ENCODE measurements at places on chromosomes 7 and 10.
A peak's percentile ranks its signal among the peaks of the same experiment; 100 is the strongest.

GRCh38 chr7:139016931-139017511, 18.8 kb downstream of the ZC3HAV1L start:
- peak; percentile 47 for DNase-seq

GRCh38 chr10:69385454-69386350, 31.0 kb downstream of the TACR2 start:
- no peak for DNase-seq

GRCh38 chr7:46572691-46573090, 651.6 kb upstream of the IGFBP3 start:
- no peak for DNase-seq

DNA sequence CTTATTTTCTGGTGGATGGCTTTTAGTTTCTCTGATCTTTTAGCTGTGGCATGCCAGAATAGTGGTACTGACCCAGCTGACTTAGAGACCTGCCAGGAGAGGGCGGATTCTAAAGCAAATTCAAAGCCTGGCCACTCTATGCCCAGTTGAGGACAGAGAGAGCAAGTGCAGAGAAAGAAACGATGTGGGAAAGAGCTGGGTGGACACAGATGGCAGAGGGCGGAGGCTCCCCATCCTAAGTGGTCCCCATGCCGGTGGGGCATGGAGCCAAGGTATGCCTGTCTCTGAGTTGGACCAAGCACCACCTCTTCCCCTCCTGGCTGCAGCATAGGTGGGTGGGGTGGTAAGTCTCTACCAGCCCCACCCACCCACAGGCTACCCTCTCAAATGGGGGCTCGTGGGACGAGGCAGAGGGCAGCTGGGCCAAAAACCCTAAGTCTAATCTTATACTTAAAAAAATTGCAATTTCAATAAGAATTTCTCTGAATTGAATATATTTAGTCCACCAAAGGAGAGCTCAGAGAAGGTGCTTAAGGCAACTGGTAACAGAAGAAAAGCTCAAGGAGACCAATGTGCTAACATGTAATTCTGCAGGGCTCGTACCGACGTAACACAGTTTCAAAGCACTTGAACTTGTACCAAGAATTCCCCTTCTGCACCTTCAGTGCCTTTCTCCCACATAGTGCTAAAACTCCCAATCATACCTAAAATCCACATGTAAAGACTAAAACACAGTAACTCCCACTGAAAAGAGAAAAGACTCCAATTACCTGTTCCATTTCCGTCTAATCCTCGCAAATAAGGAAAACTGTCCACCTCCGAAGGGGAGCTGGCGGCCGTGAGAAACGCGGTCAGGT, 85.7 kb upstream of the NMT2 start:
- no peak for DNase-seq

GRCh38 chr7:26136831-26137230, 15.2 kb upstream of the NFE2L3 start:
- DNase-seq = no peak

DNA sequence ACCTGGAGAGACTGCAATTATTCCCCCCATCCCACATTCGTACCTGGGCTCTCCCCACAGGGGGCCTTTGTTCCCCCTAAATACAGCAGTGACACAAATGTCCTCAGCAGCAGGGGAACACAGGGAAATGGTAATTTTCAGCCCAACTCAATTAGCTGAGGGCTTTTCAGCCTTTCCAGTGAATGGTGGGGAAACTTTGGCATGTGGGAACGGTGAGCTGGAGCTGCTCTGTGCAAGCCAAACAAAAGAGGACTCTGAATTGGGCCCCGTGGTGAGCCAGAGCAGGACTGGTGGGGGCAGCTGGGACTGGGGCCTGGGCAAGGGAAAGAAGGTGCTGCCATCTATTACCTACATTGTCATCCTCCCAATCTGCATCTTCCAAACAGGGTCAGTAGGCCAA, 51.0 kb downstream of the FBXW4 start:
- no peak for DNase-seq

- DNase-seq = no peak
Measured at GRCh38 chr10:85650791-85651496, 715.7 kb downstream of the GRID1 start.

GRCh38 chr7:106177300-106177690, 65.2 kb upstream of the SYPL1 start:
- DNase-seq = no peak

- peak; percentile 1 for DNase-seq
Measured at GRCh38 chr7:126228356-126229061, 1024.2 kb downstream of the GRM8 start.

DNA sequence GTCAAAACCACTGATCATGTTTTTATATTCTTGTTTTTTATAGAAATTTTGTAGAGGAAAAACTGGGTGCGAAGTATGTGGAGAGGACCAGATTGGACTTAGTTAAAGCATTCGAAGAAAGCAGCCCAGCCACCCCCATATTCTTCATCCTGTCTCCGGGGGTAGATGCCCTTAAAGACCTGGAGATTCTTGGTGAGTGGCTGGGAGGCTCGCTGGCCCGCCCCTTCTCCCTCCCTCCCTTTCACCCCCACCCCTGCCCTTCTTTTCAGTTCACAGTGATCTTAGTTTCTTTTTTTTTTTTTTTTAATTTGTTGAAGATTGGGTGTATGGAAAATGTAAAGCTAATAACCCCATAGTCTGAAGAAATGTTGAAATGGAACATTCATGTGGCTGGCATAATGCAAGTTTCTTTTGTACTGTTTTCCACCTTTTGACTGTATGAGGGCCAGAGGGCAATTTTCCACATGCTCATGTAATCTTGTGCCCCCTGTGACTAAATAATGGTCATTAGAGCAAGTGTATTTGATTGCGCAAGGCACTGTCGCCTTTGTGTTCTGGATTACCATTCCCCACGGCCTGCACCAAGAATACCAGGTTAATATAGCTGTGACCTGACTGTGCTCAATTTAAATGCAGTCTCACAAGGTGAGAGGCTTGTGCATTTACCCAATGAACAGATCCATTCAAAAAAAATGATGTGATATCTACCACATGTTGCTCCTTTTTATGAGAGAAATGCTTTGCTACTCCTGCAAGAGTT, 77.7 kb downstream of the CDCA7L start:
- DNase-seq = no peak

DNA sequence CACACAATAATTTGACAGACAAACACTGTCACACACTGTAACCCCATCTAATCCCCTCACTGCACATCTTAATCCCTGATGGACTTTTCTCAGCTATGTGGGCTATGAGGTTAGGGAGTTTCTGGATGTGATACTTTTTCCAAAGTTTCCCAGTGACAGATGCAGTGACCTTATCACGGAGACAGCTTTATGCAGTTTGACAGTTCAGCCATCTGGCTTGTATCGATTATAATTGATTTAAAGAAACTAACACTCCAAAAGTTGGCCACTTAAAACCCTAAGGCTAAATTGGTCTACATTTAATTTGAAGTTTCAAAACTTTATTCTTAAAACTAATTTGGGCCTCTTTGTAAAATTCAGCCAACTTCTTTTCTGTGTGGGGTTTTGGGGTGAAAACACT, 196.7 kb downstream of the SDK1 start:
- no peak for DNase-seq

- peak; percentile 64 for DNase-seq
Measured at GRCh38 chr10:43255634-43256431, 11.0 kb downstream of the RASGEF1A start.

GRCh38 chr7:122595885-122596284, 103.0 kb downstream of the RNF133 start:
- DNase-seq = no peak

- DNase-seq = no peak
Measured at GRCh38 chr7:27576360-27576944, 86.2 kb downstream of the HIBADH start.

GRCh38 chr10:123974406-123974805, 82.8 kb upstream of the CPXM2 start:
- no peak for DNase-seq

- DNase-seq = no peak
Measured at GRCh38 chr7:95804052-95804451, 31.7 kb downstream of the DYNC1I1 start.

DNA sequence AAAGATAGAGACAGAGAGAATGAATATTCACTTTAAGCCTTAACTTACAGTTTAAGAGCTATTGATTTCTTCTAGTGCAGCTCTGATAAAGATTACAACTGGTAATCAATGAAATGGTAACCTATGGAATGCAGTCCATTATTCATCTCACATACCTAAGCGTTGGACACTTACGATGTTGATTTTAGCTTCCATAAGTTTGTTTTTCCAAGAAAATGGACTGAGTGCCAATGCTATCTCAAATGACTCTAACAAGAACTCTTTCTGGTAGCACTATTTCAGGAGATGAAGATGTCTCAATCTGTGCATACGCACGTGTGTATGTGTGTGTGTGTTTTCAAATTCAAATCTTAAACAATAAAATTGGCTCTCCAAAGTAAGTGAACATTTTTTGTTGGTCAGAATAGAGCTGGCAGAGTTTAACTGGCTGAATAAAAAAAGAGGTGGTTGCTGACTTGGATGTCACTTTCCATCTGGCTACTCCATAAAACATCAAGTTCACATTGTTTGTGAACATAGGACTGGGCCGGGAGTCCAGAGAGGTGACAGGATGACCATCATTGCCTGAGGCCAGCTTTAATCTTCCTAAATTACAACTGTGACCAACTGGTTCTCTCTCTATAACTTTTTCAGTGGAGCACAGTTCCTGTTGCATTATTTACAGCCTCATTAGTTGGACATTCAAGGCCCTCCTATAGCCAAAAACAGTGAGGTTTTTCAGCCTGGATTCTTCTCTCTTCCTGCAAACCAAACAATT, 106.9 kb upstream of the CSTF2T start:
- DNase-seq = no peak

DNA sequence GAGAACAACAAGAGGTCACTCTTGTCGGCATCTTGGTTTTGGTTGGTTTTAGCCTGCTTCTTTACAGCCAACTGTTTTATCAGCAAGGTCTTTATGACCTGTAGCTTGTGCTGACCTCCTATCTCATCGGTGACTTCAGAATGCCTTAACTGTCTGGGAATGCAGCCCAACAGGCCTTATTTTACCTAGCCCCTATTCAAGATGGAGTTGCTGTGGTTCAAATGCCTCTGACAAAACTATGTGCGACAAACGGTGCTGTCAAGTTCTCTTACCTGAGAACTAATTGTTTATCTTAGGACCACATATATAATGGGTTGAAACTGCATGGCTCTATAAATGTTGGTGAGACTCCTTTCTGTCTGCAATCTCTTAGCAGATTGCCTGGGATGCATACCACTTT, 35.9 kb upstream of the POT1 start:
- no peak for DNase-seq

All from kidney (tissue), 22 donors.